ENCODE measurements at places on chromosomes 3 and 15. TPM values are rescaled to one million over a fixed set of nuclear protein-coding genes. Genes with fewer than 3 reads are reported as not detected.

CYP8B1 gene
- not detected for total RNA-seq

PTH1R gene
- 0.66 TPM for total RNA-seq

ECE2 gene
- total RNA-seq, result under 0.01 TPM

P2RY12 gene
- total RNA-seq, result 0.29 TPM

KBTBD13 gene
- under 0.01 TPM for total RNA-seq

SQOR gene
- total RNA-seq, result 82.3 TPM

UACA gene
- total RNA-seq, result 107 TPM

PP2D1 gene
- total RNA-seq, result not detected

IL17RB gene
- under 0.01 TPM for total RNA-seq

QTRT2 gene
- 15.6 TPM for total RNA-seq

SGO1 gene
- total RNA-seq, result 9.9 TPM

CFAP161 gene
- total RNA-seq, result 0.66 TPM

TRPM1 gene
- not detected for total RNA-seq

CFAP20DC gene
- total RNA-seq, result 6.8 TPM

STXBP5L gene
- total RNA-seq, result not detected

CCDC50 gene
- 112 TPM for total RNA-seq

STRA6 gene
- total RNA-seq, result 0.83 TPM

LTF gene
- not detected for total RNA-seq

PLAAT1 gene
- not detected for total RNA-seq

AHSG gene
- total RNA-seq, result not detected

FBXW12 gene
- total RNA-seq, result 0.15 TPM

SLC28A2 gene
- not detected for total RNA-seq

PIGZ gene
- 3.6 TPM for total RNA-seq

MAGEL2 gene
- 0.50 TPM for total RNA-seq

ATP10A gene
- 5.8 TPM for total RNA-seq

AKAP13 gene
- total RNA-seq, result 88.7 TPM
